GOT3 (cell line): ENCODE measurements at places on chromosomes 16 and 17.

DNA sequence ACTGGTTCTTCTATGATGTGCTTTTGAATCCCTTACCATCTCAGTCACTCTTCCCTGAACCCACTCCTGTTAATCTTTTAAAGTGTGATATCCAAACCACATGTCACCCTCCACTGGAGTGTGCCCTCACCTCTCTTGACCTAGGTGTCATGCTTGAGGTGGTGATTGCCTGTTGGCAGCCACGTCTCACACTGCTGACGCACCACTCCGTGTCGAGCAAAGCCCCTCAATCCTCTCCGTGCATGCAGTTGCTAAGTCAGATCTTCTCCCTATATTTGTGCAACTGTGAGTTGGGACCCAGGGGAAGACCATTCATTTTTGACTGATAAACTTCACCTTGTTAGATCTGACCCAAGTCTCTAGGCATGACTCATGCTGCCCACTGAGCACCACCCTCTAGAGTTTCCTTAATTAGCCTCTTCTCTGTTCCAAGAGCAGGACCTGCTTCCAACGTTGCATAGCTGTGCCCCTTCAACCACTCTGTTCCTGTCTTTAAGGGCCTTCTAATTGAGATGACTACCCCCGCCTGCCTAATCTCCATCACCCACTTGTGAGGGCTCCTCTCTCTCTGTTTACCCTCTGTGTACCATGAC lies 2.7 kb downstream of the MYH13 start:
- no peak for DNase-seq

DNA sequence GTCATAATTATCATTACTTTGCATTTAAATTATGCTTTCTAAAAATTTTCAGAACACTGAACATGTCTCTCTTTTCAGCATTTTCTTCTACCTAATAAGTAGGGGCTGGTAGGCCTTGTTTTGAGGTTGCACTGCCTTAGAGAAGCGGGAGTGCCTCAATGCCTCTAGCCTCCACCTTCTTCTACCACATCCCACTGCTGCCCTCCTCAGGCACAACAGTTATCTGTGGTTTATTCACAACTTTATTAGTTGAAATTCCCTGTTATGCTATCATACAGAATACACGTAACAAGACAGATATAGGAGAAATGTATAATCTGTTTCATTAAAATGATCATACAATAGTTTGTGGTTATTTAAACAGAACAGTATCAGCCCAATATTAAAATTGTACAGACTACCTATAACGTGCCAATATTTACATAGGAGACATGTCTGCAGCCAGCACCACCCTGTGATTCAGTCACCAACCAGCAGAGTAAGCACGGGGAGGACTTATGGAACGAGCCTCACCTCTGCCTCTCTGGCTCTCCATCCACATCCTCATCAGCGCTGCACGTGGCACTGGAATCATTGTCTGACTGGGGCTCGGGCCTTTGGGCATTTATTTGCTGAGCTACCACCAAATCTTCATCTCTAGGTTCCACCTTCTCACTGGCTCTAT lies 101.2 kb downstream of the TTC19 start:
- DNase-seq, result no peak

- DNase-seq, result no peak
Measured at GRCh38 chr17:7445619-7445968, 733 bp downstream of the CHRNB1 start.

- DNase-seq, result no peak
Measured at GRCh38 chr17:66290101-66290722, 12.2 kb upstream of the PRKCA start.
